ENCODE measurements at places on chromosomes 16 and 17.

- DNase-seq = no peak
Measured at GRCh38 chr16:2719328-2720063, 528 bp downstream of the PRSS27 start.

- DNase-seq = no peak
Measured at GRCh38 chr17:4712526-4712925, 2.1 kb downstream of the ARRB2 start.

- DNase-seq = no peak
Measured at GRCh38 chr17:12320286-12320685, 299.6 kb downstream of the MAP2K4 start.

DNA sequence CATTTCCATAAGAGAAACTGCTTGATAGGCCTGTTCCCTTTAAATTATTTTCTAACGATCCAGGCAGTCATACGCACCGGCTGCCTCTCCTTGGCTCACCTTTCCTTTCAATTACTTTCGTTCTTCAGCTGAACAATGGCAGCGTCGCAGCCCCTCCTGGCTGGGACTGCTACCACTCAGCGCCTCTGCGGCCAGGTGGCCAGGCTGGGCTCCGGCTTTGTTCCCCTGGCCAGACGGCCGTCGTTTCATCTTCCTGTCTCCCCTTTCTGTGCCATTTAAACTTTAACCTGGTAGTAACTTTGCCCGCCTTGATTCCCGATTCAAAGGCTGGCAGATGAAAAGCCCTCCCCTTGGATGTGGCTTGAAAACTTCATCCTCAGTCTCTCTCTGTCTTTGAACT, 79.0 kb downstream of the C16orf78 start:
- DNase-seq = no peak

- no peak for DNase-seq
Measured at GRCh38 chr17:2087597-2088211, 32.8 kb downstream of the HIC1 start.

DNA sequence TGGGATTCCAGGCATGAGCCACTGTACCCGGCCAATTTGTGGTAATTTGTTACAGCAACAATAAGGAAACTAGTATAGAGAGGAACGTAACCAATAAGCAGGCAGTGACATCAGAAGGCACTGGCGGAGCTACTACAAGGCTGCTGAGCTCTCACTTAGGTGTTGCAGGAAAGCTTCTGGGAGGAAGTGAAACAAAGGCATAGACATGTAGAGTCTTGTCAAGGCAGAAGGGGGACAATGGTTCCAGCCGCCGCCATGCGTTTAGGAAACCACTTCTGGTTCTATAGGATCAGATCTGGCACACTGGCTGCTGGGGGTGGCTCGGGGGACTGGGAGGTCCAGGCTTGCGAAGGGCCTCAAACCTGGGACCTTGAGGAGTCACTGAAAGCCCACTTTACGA, 9.4 kb upstream of the CPSF4L start:
- no peak for DNase-seq

DNA sequence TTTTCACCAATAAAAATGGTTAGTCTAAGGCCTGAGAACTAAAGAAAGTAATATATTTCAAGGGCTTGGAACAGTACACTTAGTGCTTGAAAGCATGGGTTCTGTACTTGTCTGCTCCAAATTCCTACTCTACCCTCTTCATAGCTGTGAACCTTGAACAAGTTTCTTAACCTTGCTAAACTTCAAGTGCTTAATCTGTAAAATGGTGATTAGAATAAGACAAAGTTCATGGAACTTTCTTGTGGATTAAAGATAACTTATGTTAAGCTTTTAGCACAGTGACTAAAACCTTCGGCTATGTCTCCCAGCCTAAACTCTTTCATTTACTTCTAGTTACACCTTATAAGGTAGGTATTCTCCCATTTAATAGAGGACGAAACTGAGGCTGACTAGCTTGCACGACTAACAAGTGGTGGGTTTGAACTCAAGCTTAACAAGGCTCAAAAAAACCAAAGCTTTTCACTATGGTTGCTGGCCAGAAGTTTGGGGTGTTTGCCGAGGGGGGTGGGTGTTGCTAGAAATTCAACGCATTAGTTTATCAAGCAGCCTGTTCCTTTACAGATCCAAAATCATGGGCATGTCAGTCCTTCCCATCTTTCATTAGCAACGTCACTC, 28.8 kb downstream of the CDRT4 start:
- no peak for DNase-seq

DNA sequence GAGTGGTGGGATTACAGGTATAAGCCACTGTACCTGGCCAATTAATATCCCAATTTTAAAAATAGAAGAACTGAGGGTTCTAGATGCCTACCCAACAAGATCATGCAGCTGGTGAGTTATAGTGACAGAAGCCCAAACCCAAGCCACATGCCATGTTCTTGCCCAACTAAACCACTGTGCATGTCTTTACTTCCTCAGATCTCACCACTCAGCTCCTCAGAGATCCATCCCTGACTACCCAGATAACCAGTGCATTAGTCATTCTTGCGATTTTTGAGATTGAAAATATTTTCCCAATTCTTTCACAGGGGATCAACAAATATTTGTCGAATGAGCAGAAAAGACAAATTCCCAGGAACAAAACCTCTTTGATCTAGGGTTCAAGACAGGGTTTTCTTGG, 303.1 kb downstream of the CBLN1 start:
- DNase-seq = no peak

DNA sequence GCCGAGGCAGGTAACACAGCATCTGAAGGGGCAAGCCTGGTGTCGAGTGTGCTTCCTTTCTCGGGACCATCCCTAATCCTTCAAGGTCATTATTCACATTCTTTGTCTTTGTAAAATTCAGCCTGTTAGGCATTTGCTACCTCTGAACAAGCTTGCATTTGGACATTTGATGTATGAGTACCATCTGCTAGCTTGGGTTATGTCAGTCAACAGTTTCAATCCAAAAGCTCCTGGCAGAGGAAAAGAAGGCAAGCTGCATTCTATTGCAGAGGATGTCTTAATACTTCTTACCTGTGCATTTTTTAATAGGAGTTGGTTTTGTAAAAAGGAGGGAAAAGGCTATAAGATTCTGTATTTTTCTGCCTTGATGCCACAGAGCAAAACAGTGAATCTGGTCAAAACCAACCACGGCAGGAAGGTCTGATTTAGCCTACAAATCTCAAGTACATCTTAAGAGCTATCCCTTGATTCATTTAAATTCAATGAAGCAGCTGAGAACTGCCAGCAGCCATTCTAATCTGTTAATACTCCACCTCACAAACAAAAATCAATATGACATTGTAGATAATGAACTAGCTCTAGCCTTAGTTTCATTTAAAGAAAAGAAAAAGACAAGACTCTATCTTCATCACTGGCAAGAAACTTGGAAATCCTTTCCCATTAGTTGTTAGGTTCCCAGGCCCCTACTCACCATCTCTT, 39.0 kb downstream of the TEX2 start:
- no peak for DNase-seq

DNA sequence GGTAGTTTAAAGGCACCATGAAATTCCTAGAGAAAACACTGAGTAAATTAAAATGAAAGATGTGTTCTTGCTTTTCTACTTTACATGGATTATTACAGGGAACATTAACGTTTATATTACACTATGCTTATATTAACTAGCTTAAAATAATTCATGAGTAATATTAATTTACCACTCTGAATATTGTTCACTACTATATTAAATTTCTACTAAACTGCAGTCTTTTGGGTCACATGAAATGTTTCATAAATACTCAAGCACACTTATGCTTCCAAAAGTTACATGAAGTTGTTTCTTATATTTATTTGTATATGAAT, 3.4 kb upstream of the MAP1LC3B start:
- DNase-seq = no peak

- no peak for DNase-seq
Measured at GRCh38 chr17:38417210-38417951, 10.9 kb upstream of the ARHGAP23 start.
